ENCODE measurements at places on chromosomes 12 and 14.

DNA sequence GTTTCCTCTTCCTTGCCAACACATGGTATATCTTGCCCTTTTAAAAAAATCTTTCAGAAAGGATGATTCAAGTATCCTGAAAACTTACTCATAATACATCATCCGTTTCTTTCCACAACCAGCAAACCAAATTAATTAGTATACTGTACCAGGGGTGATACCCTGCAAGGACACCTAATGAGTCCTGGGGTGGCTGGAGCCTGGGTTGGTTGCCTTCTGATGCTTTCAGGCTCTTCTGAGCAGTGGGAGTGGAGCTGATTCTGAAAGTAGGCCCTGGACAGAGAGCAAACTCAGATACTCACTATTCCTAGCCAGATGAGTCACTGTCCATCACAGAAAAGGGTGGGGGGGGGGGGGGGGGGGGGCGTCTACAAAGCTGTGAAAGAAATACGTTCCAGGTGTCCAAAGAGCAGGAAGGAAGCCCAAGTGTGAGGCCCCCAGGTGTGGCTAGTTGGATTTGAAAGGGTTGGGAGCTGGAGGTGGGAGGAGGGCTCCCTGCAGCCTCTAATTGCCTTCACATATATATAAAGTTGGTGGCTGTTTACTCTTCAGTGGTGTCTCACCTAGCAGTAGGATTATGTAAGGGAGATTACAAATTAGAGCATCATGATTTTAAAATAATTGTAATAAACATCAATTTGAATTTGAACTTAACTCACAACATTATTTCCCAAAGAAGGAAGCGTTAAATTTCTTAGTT, 36.5 kb downstream of the FBXO33 start:
- no peak for DNase-seq

DNA sequence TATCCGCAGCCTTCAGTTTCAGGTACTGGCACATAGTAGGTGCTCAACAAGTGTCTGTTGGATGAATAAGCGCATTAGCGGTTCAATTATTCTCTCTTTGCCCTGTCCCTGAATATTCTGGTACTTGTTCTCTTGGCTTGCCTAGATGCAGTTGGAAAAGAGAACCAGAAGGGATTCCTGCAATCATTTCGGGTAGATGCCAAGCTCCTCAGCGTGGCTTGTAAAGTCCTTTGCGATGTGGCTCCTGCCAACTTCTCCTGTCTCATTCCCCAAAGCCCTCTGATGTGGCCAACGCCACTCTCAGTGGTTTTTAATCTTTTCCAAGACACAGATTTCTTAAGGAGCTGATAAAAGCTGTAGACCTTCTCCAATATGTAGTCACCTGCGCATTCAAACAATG, 230.3 kb downstream of the SUDS3 start:
- DNase-seq = no peak

DNA sequence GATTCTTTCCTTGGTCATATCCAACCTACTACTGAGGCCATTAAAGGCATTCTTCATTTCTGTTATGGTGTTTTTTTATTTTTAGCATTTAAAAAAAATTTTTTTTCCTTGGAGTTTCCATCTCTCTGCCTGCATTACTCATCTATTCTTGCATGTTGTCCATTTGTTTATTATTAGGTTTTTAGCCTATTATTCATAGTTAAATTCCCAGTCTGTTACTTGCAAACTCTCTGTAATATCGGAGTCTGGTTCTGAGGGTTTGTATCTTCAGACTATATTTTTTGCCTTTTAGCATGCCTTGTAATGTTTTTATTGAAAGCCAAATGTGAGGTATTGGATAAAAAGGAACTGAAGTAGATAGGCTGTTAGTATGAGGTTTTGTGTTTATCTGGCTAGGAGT, 284.3 kb downstream of the FUT8 start:
- DNase-seq = no peak

GRCh38 chr12:27460471-27460978, 14.0 kb downstream of the SMCO2 start:
- no peak for DNase-seq

DNA sequence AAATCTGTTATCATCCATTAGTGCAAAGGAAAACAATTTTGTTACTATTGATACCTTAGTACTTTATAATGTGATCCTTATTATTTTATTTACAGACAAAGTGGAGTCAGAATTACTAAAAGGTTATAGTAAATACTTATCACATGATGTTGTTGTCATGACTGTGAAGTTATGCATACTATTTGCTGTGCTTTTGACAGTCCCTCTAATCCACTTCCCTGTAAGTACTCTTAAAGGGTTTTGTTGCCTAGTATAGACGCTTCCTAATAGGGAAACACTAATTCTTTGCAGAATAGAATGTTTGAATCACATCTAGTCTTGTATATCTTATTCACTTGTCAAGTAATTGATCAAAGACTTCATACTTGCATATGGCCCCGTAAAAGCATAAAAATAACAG, 69.4 kb downstream of the SLC38A6 start:
- DNase-seq = no peak

- no peak for DNase-seq
These were observed 6.9 kb upstream of the PDE3A start for GRCh38 chr12:20361416-20361815.

- no peak for DNase-seq
These were observed 152.3 kb downstream of the MON2 start for GRCh38 chr12:62618930-62619329.

DNA sequence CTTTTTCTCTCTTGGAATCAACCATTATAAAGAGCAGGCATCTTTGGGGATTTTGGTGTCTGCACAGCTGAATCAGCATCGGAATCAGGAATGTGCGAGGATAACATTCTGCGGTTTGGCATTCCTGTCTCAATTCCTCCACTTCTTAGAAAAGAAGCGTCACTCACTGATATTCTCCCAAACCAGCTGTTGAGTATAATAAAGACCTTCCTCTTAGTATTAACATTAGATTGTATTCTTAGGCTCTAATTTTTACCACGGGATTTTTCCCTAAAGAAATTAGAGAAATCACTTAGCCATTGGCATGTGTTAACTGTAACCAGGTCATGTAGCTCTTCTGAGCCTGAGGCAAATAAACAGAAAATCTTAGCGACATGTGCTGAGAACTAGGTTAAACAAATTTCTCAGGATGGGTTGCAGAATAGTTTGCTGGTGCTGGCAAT, 128.7 kb downstream of the TMX1 start:
- DNase-seq = no peak

DNA sequence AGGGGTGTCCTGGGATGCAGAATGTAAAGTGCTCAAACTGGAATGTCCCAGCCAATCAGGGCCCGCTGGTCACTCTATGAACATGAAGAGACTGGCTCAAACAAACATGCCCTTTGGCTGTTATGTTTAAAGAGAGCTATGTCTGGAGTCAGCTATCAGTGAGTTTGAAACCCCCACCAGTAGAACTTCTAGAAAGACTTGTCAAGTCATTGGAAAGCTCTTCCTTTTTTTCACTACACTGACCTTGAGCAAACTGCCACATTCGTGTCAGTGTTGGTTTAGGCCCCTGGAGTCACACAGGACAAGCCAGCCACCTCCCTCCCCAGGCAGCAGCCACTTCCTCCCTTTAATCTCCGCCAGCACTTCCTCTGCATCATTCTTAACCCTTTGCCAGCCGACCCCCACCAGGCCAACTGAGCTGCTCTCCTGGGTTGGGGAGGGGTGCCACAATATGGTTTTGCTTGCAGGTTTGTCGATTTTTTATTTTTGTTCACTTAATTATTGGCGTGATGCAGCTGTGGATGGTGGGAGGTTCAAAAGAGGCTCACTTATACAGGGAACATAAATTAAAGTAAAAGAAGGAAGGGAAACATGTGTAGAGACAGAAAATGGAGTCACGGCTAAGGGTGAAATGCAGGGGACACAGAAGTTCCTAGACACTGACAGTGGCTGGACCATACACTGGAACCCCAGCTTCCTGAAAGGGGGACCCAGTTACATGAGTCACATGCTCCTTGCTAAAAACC, 25.3 kb downstream of the CMKLR1 start:
- no peak for DNase-seq

GRCh38 chr12:101759396-101760047, 20.3 kb upstream of the SYCP3 start:
- peak; percentile 36 for DNase-seq

- DNase-seq = peak; percentile 66
These were observed 204.8 kb downstream of the DPF3 start for GRCh38 chr14:72688990-72689671.

GRCh38 chr14:76472199-76472723, 96.3 kb downstream of the ESRRB start:
- no peak for DNase-seq

GRCh38 chr14:68217791-68218340, 398.3 kb downstream of the RAD51B start:
- DNase-seq = no peak

GRCh38 chr12:103833095-103833775, 7.8 kb downstream of the NT5DC3 start:
- DNase-seq = no peak

DNA sequence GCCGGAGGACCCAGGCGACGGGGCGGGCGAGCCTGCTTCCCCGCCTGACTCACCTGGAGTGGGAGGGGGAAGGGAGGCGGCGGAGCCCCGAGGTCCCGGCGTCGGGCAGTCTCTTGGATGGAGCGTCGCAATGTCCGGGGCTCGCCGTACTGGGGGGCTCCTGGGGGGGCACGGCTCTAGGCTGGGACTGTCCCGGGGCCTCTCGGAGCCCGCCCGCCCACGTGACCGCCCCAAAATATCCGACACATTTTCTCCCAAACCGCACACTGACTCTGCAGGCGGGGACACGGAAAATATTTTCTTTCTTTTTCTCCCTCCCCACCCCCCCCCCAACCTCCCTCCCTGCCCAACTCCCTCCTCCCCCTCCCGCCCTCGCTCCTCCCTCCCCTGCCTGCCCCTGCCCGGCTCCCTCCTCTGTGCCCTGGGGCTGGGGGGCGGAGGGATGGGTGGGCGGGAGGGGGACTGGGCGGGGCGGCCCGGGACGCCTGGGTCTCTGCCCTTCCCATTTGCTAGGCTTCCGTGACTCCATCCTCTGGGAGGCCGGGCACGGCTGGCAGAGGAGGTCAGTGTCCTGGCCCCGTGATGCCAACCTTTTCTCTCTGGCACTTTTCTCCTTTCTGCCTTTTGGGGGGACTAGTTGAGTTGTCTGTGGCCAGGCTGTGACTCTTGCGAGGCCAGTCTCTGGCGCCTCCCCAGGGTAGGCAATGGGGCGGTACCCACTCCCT, at the start of gene RARG:
TSS of gene RARG (minus strand) at position 289 of the 725 bp plus-strand sequence. CDS start 4,664 bp downstream, outside the sequence.
- no peak for DNase-seq

- DNase-seq = no peak
These were observed 45.5 kb downstream of the ATF7IP start for GRCh38 chr12:14410841-14411569.

DNA sequence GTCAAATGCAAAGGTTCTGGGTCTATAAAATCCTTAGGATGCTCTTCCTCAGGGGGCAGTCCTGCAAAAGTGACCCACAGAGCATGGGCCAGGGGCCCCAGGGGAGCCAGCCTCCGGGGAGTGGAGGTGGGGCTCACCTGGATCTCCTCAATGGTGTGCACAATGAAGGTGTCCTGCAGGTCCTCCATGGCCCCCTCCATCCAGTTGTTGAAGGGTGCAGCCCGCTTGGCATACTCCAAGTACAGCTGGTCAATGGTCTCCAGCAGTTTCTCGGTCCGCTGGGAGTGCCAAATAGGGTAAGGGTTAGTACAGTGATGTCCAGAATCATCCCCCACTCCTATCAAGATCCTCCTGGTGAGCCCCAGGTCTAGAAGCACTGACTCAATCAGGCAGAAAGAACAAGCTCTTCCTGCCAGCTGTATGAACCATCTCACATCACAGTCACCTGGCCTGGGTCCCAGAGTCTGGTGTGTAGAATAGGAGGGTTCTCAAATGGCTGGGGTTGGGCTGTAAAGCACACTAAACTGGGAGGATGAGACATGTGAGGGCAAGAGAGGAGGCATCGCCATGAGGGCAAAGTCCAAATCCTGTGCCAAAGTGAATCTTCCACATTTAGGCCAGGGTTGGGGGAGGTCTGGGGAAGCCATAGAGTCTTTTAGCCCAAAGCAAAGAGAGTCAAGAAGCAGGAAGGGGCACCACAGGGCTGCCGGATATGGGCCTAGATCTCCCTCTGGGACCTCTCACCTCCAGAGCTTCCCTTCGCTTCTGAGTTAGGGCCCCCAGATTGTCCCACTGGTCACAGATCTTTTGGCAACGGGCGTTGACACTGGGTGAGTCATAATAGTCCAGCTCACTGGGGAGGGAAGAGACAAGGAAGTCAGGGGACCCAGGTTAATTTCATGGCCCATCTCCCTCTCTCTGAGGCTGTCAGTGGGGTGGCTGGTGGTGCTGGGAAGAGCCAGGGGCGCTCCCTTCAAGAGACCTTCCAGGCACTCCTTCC, 91.5 kb upstream of the ZFP36L1 start:
- no peak for DNase-seq

- DNase-seq = no peak
These were observed 923 bp upstream of the ITPR2 start for GRCh38 chr12:26833743-26834490.

GRCh38 chr12:49831717-49832116, 3.5 kb upstream of the NCKAP5L start:
- no peak for DNase-seq

- DNase-seq = no peak
These were observed 184.7 kb downstream of the SLC15A4 start for GRCh38 chr12:128639089-128639488.

GRCh38 chr12:83476006-83476405, 789.3 kb downstream of the TMTC2 start:
- no peak for DNase-seq

GRCh38 chr12:47551426-47551851, 154.4 kb downstream of the RPAP3 start:
- DNase-seq = no peak

DNA sequence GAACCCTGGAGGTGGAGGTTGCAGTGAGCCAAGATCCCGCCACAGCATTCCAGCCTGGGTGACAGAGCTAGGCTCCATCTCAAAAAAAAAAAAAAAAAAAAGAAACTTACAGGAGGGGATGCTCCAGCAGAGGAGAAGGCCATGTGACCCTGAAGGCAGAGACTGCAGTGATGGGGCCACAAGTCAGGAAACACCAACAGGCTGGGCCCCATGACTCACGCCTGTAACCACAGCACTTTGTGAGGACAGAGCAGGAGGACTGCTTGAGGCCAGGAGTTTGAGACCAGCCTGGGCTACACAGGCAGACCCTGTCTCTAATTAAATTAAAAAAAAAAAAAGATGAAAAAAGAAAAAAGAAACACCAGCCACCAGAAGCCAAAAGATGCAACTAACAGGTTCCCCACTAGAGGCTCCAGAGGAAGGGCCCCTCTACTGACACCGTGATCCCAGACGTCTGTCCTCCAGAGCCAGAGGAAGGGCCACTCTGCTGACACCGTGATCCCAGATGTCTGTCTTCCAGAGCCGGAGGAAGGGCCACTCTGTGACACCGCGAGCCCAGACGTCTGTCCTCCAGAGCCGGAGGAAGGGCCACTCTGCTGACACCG, 9.1 kb upstream of the GLT1D1 start:
- DNase-seq = no peak

GRCh38 chr12:31019561-31019960, 54.1 kb upstream of the DDX11 start:
- no peak for DNase-seq

Measured in D721Med (cell line).